ENCODE measurements at places on chromosomes 5 and 9.
A peak's percentile ranks its signal among the peaks of the same experiment; 100 is the strongest.

DNA sequence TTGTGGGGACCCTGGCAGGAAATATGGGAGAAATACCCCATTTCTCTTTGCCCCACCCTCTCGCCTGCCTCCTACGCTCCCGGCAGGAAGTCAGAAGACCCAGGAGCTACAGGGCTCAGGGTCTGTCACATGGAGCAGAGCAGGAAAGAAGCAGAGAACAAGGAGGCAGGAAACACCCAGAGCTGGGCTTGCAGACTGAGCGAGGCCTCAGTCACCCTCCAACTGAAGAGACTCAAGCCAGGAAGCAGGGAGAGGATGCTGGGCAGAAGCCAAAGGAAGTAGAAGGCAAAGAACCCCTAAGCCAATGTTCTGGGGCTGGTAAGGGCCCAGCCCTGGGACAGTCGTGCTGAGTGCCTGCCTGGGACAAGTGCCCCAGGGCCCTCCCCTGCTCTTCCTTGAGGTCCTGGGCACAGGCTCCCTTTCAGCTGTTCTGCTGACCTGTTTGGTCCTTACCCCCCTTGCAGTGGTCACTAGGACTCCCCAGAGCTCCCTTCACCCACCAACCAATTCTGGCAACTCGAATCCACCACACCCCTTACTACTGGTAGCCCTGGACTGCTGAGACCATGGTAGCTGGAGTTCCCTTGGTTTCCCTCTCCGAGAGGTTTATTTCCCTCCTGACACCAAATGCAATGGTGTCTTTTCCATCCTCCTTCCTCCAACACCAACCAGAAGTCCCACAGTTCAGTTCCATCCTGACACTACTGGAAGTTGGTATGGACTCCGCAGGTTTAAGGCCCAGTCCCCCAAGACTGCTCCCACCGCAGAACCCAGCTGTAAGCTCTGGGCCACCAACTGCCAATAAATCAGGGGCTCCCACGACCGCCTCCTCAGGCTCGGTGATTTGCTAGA is 157.5 kb downstream of the COL23A1 start:
- DNase-seq = no peak

GRCh38 chr9:69718218-69718617 is 41.6 kb downstream of the PTAR1 start:
- no peak for DNase-seq

GRCh38 chr5:98929710-98930298 is 997 bp upstream of the CHD1 start:
- no peak for DNase-seq

GRCh38 chr9:112115109-112115508 is 60.0 kb downstream of the SUSD1 start:
- no peak for DNase-seq

GRCh38 chr5:18403941-18404438 is 769.7 kb downstream of the TAF11L14 start:
- no peak for DNase-seq

- DNase-seq = peak; percentile 29
Observed at GRCh38 chr5:56569566-56569965, 245.8 kb upstream of the MAP3K1 start.

- DNase-seq = no peak
Observed at GRCh38 chr5:415928-416635, 26.9 kb upstream of the EXOC3 start.

GRCh38 chr9:4973902-4974301 is 11.2 kb upstream of the JAK2 start:
- DNase-seq = no peak

- peak; percentile 52 for DNase-seq
Observed at GRCh38 chr5:55899344-55899743, 48.2 kb downstream of the IL31RA start.

GRCh38 chr5:18744441-18744840 is 1110.2 kb downstream of the TAF11L14 start:
- no peak for DNase-seq
